Stimulated activated CD4-positive, alpha-beta T cell treated with anti-CD3 and anti-CD28 coated beads, Interleukin-1b, Interleukin-23, amount 100 ng/mL, for 1 hour (primary cell): ENCODE measurements at places on chromosomes 1 and 21.

DNA sequence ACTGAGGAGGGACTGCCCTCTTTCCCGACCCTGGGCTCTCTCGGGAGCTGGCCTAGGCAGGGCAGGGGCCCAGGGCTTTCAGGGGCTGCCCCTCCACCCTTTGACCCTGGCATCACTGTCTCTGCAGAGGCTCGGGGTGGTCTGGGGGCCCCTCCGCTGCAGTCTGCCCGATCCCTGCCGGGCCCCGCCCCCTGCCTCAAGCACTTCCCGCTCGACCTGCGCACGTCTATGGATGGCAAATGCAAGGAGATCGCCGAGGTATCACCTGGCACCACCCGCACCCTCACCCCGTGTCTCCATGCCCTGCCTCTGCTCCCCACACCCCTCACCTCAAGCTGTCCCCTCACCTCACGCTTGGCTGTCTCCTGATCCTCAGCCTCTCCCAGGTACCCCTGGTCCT lies 5.5 kb downstream of the AMPD2 start:
- DNase-seq, result no peak

DNA sequence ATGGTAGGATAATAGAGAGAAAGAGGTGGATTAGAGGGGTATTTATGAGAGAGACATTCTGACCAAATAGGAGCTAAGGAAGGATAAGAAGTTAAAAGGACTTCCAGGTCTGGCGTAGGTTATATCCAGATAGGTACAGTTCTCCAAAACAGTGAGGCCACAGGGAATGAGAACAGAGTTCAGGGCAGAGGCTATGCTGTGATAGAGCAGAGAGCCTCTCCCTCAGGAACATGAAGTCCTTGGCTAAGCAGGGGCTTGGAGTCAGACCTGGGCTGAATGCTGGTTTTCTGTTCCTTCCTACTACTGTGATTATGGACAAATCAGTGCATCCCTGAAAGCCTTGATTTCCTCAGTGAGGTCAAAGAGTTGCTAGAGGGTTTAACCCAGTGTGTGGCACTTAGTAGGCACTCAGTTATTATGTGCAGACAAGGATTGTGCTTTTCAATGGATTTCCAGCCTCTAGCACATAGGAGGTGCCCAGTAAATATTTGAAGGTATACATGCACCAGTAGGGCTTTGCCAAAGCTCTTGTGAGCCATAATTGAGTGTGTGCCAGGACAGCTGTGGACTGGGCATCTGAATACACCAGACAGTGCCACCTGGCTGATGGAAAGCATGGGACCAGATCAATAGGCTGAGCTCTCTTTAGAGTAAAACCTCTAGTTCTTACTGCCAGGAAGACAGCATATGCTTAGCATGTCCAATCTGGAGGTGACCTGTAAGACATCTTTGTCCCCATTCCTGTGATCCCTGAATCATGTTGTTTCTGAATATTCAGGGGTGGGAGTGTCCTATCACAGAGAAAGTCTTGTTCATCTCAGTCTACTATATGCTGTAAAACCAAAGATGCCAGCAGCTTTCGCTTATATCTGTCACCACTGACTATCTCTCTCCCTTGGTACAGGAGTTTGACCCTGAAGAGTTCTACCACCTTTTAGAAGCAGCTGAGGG lies 111.1 kb downstream of the PIK3R3 start:
- no peak for DNase-seq

- DNase-seq, result no peak
Observed at GRCh38 chr21:39705849-39706248, 39.1 kb upstream of the IGSF5 start.

DNA sequence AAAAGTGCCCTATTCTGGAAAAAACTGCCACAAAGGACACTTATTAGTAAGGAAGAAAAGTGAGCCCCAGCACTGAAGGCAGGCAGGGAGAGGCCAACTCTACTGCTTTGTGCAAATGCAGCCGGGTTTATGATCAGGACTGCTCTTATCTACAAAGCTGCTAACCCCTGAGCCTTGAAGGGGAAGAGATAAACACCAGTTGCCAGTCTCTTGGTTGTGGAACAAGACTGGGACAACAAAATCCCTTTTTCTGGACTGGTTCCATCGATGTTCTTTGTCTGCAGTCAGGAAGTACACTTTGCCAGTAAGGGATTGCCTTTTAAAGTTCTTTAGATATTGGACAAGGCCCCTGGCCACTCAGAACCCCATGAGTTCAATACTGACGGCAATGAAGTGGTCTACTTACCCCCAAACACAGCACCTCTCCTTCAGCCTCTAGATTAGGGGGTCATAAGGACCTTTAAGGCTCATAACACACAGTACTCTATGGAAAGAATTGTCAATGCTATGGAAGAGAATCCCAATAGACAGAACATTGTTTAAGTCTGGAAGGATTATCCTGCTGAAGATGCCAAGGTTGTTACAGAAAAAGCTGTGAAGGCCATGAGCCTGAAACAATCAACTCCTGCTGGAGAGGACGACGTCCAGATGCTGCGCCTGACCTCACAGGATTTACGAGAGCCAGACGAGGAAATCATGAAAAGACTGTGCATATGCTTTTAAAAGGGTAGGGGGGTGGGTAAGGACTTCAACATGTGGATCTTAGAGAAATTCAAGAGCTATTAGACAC lies 43.6 kb downstream of the GNB1 start:
- no peak for DNase-seq

DNA sequence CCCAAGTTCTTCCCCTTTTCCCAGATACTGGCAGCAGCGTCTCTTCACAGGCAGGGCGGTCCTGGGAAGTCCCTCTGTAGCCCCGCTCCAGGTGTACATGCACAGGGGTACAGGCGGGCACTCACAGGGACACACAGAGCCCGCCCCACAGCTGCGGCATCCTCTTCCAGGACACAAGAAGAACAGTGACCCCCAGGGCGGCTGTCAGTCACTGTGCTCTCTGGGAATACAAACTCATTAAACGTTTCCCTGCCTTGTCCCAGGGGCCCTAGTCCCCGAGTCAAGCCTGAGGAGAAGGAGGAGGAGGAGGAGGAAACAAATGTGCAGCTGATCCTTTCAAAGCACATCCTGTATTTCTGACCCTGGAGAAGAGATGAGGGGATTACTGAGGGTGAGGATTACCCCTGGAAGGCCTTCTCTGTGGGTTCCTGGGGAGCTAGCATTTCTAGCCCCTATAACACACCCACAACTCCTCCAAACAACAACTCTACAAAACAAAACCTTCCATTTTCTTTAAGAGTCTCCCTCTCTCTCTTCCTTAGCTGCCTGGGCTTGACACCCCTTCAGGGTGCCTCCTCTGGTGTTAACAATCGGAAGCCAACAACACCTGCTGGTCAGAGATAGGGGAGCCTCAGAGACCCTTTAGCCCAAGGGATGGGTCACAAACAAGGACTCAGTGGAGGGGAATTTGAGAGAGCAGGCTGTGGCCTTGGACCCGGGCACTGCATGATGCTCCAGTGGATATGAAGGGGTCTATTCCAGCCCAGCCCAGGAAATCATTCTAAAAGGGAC lies 28.4 kb upstream of the DMBX1 start:
- no peak for DNase-seq

- DNase-seq, result no peak
Observed at GRCh38 chr1:230824919-230825721, 43.2 kb downstream of the C1orf198 start.

- DNase-seq, result no peak
Observed at GRCh38 chr1:22877112-22877915, 95.4 kb downstream of the LACTBL1 start.

- DNase-seq, result no peak
Observed at GRCh38 chr1:66336641-66336990, 197.3 kb upstream of the SGIP1 start.

DNA sequence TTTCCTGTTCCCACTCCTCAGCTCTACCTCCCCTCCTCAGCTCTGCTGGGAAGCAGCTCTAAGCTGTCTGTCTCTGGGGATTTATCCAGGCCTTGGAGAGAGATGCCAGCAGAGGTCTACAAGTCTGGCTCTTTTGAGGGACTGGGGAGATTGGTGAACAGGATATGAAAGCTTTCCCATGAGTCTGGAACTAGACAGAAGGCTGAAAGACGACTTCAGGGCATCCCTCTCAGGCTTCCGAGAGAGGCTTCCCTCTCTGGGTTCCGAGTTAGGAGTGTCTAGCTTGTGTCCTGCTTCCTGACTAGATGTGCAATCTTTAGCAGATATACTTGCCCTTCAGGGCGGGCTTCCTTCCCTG lies 733 bp downstream of the TMEM35B start:
- no peak for DNase-seq

DNA sequence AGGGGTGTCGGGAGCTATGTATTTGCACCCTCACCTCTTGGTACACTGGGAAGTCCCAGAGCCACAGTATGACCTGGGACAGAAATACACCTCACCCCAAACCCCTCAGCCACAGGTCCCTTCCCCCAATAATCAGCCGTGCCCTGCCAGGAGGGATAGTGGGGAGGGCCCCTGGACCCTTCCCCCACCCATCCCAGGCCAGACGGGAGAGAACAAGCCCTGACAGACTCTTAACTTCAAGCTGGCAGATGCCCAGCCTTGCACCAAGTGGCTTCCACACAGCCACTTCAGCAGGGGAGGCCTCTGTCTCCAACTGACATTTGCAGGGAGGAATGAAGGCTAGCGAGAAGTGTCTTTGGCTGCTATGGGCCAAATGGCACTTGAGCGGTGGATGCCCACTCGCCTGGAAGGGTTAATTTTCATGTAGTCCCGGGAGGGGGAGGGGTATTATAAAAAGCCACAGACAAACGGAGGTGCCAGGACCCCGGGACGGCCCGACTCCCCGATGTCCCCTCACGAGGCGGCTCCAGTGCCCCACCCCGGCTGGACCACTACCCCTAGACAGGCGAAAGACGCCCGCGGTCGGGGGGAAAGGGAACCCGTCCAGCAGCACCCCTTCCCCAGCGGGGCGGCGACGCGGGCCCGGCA lies 495 bp downstream of the SYNC start:
- no peak for DNase-seq

GRCh38 chr1:15616373-15617172 lies 685 bp upstream of the DDI2 start:
- DNase-seq, result no peak

DNA sequence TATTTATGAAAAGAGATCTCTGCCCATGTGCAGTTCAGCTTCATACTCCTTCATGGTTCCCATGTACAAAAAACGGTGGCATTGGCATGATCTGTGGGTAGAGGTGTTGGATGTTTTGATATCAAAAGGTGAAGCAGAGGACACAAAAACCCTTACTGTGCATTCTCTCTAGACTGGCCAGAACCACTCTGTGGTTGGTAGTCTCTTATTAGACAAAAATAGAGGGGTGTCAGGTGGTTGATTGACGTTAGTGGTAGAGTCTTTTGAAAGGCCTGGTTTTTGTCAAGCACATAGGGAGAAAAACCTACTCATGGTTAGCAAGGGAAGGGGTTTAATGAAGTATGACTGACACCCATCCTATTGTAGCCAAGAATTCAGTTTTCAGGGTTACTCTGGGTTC lies 400.0 kb upstream of the TMPRSS15 start:
- DNase-seq, result no peak

DNA sequence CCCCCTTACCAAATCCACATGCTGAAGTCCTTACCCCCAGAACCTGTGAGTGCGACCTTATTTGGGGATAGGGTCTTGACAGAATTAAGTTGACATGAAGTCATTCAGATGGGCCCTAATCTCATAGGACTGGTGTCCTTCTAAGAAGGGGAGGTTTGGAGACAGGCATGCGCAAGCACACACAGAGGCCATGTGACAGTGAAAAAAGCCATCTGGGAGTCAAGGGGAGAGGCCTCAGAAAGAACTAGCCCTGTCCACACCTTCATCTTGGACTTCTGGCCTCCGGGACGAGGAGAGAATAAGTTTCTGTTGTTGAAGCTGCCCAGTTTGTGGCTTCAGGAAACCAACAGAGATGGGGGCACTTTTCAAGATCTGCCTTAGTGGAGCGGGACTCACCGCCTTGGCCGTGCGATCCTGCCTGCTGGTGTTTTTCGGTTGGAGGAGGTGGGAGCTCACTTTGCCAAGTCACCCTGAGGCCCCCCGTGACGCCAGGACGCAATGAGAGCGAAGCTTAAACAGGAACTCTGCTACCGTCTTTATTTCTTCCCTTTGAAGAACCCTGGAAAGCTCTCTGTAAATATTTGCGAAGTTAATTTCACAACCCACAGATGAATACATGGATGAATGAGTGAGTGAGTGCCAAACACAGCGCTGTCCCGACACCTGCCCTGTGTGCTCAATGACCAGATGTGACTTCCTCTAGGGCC lies 42.5 kb upstream of the C1orf174 start:
- no peak for DNase-seq

GRCh38 chr21:41149199-41149598 lies 18.8 kb upstream of the BACE2 start:
- DNase-seq, result no peak

GRCh38 chr1:37158113-37158749 lies 123.9 kb upstream of the GRIK3 start:
- DNase-seq, result no peak

GRCh38 chr1:109697066-109697465 lies 9.4 kb downstream of the GSTM1 start:
- no peak for DNase-seq

DNA sequence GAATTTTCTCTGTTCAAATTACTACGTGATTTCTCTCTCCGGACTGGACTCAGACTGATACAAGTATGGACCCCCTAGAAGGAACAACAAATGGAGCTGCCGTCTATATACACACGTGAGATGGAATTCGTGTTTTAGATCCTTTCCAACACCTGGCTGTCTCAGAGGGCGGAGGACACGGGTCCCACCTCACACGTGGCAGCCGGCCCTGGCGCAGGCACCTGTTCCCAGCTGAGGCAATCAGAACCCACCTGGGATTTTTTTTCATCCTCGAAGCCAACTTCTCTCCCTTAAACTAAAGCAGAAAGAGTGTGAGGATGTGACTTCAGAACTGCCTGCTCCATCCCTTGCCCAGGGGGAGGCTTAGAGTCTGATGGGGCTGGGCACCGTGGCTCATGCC lies 34.1 kb upstream of the SCCPDH start:
- DNase-seq, result no peak

DNA sequence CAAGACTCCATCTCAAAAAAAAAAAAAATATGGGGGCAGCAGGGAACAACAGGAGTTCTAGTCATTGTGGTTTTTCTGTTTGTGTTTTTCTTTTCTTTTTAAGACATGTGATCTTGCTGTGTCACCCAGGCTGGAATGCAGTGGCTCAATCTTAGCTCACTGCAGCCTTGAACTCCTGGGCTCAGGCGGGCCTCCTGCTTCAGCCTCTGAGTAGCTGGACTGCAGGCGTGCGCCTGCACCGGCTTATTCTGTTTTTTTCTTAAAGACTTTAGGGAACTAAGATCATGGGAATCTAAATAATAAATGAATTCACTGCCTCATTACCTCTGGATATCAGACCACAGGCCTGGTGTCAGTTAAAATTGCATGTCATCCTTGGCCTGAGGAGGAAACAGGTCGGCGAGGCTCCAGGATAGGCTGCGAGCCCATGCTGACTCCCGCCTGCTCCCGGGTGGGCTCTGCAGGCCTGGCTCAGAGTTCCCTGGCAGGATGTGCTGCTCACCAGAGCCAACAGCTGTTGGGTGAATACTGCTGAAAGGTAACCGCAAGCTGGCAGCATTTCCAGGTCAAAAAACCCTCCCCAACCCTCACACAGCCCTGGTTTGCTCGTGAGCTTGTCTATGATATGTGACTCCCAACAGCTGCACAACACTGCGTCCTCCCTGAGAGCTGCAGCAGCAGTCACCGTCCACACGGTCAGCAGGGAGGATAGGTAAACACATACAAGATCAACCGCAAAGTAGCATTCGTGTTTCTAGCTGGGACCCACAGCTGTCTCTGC lies 58.1 kb downstream of the SCCPDH start:
- DNase-seq, result no peak
